Urinary bladder (tissue), 4 donors: ENCODE measurements at places on chromosomes 6 and 20. TPM values are rescaled to one million over a fixed set of nuclear protein-coding genes. Genes with fewer than 3 reads are reported as not detected.

The ABHD16B gene
- total RNA-seq = not detected

The CST5 gene
- not detected for total RNA-seq

The NOX3 gene
- not detected for total RNA-seq

The PPP1R14C gene
- 0.42 TPM for total RNA-seq

The SIGLEC1 gene
- total RNA-seq = 3.2 TPM

The EYA2 gene
- 2.2 TPM for total RNA-seq

The FNDC11 gene
- total RNA-seq = 0.63 TPM

DNA sequence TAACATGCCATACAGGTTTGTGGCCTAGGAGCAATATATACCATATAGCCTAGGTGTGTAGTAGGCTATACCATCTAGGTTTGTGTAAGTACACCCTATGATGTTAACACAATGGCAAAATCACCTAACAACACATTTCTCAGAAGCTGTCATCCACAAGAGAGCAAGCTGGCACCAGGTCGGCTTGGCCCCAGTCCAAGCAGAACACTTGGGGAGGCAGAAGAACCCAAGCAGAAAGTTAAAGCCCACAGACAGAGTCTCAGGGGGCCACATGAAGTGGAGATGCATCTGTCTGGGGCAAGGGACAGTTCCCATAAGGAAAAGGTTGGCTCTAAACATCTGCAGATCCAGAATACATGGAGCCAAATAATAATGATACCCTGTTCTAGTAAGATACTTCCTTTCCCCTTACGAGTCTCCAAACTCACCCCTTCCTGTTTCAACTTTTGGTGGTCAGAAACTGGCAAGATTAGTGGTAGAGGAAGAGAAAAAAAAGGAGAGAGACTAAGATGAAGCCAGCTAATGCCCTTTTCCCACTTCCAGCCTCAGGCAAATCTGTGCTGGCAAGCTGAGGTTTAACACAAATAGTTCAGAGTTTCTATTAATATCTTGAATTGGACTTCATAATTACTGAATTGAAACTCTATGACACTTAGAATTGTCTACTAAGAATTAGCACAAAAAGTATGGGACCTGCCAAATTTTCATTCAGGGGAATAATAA lies 29.5 kb downstream of the TCF21 start:
- no peak for DNase-seq

DNA sequence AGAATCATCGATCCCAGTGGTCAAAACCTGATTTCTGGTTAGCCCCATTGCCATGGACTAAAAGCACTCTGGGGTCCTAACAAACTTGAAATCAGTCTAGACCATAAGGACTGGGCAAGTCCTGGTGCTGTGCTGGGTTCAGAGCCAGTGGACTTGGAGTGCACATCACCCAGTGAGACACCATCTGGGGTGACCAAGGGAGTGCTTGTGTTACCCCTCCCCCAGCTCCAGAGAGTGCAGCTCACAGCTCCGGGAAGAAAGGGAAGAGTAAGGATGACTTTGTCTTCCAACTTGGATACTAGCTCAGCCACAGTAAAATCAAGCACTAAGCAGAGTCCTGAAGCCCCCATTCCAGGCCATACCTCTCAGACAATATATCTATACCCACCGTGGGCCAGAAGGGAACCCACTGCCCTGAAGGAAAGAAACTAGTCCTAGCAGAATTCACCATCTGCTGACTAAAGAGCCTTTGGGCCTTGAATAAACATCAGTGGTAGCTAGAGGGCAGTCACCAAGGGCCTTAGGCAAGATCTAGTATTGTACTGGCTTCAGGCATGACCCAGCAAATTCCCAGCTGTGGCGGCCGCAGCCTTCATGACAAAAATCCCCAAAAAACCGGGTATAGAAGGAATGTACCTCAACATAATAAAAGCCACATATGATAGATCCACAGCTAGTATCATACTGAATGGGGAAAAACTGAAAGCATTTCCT lies 153.5 kb upstream of the OGFRL1 start:
- no peak for DNase-seq

DNA sequence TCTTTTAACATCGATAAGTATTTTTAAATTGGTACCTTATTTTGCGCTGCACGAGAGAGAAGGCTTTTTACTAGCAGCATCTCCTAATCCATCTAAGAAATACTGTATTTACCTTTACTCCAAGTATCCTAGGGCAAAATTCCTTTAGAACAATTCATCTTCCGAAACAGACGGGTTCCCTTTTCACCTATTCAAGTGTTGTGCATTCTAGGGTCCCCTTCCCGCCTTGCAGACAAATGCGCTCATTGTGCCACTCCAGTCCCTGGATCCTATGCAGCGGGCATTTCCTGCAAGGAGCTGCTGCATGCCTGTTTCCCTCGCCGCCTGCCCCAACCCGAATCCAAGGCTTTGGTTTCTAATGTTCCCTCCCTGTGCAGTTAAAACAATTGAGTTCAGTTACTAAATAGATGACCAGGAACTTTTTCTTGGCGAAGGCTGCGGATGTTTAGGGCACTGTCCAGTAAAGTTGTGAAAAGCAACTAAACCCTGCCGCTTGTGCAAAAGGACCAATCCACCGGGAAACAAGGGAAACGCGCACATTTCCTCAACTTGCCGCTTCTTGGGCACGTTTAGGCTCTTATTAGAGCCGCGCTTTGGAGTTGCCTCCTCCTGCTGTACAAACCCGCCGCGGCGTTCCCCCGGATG lies 556 bp upstream of the SCAF8 start:
- DNase-seq = peak; percentile 26

- DNase-seq = no peak
These were observed 1.1 kb downstream of the DEF6 start for GRCh38 chr6:35298625-35299140.

- no peak for DNase-seq
These were observed 10.8 kb downstream of the DDX27 start for GRCh38 chr20:49230021-49230420.

- DNase-seq = no peak
These were observed 6.4 kb upstream of the PDYN start for GRCh38 chr20:2000285-2000684.

DNA sequence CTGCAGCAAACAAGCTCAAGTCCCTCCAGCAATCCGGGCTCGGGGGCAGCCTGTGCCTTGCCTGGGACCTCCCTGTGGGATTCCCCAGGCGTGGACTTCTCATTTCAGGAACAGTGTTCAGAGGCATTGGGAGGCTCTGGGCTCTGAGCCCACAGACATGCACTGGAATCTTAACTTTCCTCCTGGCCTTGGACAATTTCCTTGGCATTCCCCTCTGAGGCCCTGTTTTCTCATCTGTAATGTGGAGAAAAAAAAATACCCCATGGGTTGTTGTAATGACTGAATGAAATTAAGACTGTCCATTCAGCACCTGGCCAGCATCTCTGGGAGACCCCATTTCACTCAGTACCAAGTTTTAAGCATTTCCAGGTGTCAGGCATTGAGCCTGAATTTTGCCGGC lies 17.6 kb downstream of the BPIFB4 start:
- DNase-seq = no peak

GRCh38 chr6:132130626-132131298 lies 179.6 kb upstream of the CCN2 start:
- DNase-seq = no peak

DNA sequence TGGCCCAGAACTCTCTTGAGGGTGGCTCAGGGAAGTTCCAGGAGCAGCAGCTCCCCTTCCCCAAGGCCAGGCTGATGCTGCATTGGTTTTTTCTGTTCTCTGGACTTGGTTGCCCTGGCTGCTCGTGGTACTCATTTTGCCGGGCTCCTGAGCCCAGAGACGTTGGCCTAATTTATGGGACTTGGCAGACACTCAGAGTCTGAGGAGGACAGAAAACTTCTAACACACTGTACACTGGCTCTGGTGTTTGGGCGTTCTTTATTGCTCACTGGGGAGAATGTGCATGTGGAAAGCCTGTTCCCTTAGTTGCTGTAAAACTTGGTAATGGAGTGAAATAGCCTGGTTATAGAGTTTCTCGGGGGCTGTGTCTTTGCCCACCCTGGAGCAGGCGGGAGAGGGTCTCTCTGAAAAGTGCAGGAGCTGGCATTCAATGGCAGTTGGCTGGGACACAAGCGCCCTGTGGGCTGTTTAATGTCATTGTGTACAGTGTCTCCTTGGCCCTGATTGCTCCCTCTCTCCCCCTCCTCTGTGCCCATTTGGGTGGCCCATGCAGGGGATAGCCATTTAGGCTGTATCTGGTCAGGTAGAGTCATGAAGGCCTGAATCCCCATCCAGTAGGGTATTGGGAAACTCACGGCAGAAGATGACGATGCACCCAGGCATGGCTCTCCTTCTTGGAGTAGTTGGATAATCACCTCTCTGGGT lies 109.3 kb downstream of the CDC5L start:
- no peak for DNase-seq

GRCh38 chr6:24780206-24780605 lies 5.5 kb downstream of the GMNN start:
- no peak for DNase-seq

DNA sequence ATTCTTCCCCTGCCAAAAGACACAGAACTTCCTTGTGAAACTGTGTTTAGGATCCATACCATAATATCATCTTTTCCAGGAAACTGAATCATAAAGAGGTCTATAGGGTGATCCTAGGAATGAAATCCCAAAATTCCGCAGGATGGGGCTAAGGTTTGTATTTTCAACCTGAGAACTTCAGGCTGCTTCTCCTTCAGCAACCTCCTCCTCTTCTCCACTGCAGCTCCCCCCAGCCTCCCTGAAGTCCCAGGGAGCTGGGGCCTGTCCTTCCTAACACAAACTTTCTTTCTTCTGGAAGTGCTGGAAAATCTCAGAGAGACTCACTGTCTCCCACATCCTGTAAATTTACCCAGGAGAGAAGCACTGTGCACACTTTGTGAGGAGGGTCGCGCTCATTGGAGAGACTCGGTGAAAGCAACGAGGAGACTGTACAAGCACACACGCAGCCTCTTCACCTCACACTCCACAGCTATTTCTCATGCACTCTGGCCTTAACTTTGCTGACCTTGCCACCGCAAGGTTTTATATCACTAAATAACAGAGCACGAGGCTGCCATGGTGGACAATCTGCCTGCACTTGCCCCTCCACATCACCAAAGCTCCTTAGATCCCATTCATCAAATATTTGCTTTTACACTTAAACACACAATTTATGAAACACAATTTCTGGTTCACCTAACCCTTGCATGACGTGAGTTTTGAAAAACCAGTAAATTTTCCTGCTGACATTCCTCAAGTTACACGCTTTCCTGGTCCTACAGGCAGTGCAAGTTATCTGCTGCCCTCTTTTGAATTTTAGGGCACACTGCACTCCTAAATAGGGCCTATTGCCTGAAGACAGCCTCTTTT lies 14.3 kb downstream of the ID4 start:
- peak; percentile 67 for DNase-seq

GRCh38 chr20:56460459-56460858 lies 8.0 kb upstream of the RTF2 start:
- no peak for DNase-seq

DNA sequence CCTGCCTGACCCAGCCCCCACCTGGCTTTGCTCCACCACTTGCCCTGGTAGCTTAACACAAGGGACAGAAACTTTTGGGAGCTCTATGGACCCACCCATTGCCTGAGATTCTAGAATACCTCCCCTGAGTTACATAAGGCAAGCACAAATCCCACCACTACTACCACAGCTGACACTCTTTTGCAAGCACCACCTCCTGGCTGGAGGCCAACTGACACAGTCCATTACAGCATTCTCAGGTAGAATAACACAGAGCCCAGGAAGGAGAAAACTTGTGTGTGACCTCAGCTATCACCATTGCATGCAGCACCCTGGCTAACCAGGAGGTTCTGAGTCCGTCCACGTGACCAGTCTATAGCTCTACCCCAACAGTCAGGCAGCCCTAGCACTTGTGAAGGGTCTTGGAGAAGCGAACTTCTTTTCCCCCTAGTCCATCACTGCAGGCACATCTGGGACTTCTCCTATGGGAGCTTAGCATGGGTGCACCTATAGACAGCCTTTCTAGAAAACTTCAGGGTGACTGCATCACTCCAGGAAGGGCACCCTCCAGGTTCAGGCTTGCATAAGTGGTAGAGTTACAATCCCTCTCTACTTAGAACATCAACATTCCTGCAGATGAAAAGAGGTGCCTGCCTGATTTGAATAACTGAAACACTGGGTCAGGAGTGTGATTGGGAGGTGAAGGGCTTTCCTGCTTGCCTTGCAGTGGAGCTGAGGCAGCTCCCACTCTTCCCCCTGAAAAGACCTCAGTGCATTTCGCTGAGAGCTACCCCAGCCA lies 30.1 kb downstream of the CITED2 start:
- DNase-seq = no peak

- no peak for DNase-seq
These were observed 30.0 kb downstream of the DZANK1 start for GRCh38 chr20:18436847-18437246.

DNA sequence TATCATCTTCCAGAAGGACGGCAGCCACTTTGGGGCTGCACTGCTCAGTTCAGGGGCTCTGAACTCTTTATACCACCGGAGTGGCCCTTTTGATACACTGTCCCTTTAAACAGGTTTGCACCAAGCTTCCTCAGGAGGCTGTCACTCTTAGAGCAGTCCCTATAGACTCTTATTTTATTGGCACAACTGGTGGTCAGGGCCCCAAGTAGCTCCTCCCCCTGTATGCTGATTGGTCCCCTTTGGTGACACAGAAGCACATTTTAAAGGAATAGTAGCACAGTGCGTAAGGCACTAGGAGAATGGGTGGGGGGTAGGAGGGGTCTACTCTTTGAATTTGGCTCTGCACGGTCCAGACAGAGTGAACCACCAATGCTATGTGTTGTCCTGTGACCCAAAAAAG lies 122.6 kb upstream of the MLN start:
- no peak for DNase-seq

GRCh38 chr6:113754291-113754690 lies 102.9 kb upstream of the MARCKS start:
- DNase-seq = no peak

- DNase-seq = peak; percentile 39
These were observed 114.2 kb upstream of the JARID2 start for GRCh38 chr6:15131651-15132061.

- no peak for DNase-seq
These were observed 23.8 kb downstream of the SYNDIG1 start for GRCh38 chr20:24493181-24493580.

DNA sequence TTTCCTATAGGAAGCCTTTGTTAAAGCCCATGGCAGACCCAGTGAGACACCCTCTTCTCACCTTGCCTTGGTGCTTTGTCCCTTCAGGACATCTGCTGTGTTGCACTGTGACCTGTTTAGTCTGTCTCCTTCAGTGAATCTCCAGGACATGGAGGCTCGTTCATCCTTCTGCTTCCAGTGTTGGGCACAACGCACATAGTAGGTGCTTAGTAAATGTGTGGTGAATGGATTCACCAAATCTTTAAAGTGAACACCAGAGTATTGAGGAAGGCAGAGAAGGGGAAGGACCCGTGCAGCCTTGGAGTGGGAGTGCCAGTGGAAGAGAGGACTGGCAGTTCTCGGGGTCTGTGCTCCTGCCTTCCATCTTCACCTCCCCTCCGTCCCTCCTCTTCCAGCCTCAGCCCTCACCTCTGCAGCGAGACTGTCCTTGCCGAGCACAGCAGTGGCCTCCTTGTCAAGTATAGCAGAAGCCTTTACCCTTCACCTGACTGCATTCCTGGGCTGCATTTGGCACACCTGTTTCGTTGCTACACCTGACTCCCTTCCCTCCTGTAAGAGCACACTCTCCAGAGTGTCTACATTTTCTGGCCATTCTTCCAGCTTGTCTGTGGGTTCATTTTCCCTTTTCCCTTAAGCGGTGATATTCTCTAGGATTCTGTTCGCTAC lies 49.2 kb downstream of the ARID1B start:
- DNase-seq = no peak

GRCh38 chr6:108622641-108623298 lies 62.1 kb downstream of the FOXO3 start:
- no peak for DNase-seq
